ENCODE measurements at places on chromosomes 16 and 17. TPM values are rescaled to one million over a fixed set of nuclear protein-coding genes. Genes with fewer than 3 reads are reported as not detected.

- H3K36me3 ChIP-seq: no peaks in the 10 kb centered on the region
- no peak for DNase-seq
- H3K27ac ChIP-seq: no peak overlapping the region
- H3K27me3 ChIP-seq: no peaks in the 10 kb centered on the region
- no peaks in the 10 kb centered on the region for H3K4me1 ChIP-seq
Measured at GRCh38 chr16:35725949-35726348, 2266.5 kb downstream of the TP53TG3F start.

- peaks cover 2% of the 10 kb centered on the region for H3K4me1 ChIP-seq
- H3K36me3 ChIP-seq: no peaks in the 10 kb centered on the region
- no peak for DNase-seq
- H3K27ac ChIP-seq: peak overlapping the region; percentile 32
- no peak overlapping the region for H3K4me3 ChIP-seq
- H3K27me3 ChIP-seq: no peaks in the 10 kb centered on the region
Measured at GRCh38 chr16:70396246-70396904, 42.5 kb downstream of the ST3GAL2 start.

- H3K4me3 ChIP-seq: no peak overlapping the region
- no peak for DNase-seq
- H3K36me3 ChIP-seq: no peaks in the 10 kb centered on the region
- no peaks in the 10 kb centered on the region for H3K4me1 ChIP-seq
- H3K27ac ChIP-seq: no peak overlapping the region
Measured at GRCh38 chr17:28008513-28008912, 34.0 kb upstream of the NLK start.

Gene FAM171A2
- total RNA-seq: 0.07 TPM

Gene NECAB2
- not detected for total RNA-seq

- H3K36me3 ChIP-seq: no peaks in the 10 kb centered on the region
- peaks cover 8% of the 10 kb centered on the region for H3K27me3 ChIP-seq
- no peak overlapping the region for H3K4me3 ChIP-seq
- H3K4me1 ChIP-seq: peaks cover 4% of the 10 kb centered on the region
Measured at GRCh38 chr17:20035501-20035900, 26.3 kb downstream of the SPECC1 start.

Gene CES1
- 0.42 TPM for total RNA-seq

- no peak for DNase-seq
- no peak overlapping the region for H3K27ac ChIP-seq
- peaks cover 4% of the 10 kb centered on the region for H3K4me1 ChIP-seq
- H3K27me3 ChIP-seq: peaks cover 73% of the 10 kb centered on the region
Measured at GRCh38 chr17:34406226-34406625, 43.2 kb upstream of the CCL1 start.

GRCh38 chr16:17463335-17463734, 7.4 kb downstream of the XYLT1 start:
- no peak for DNase-seq
- peaks cover 59% of the 10 kb centered on the region for H3K4me1 ChIP-seq
- peak overlapping the region; percentile 12 for H3K4me3 ChIP-seq
- no peaks in the 10 kb centered on the region for H3K27me3 ChIP-seq

DNA sequence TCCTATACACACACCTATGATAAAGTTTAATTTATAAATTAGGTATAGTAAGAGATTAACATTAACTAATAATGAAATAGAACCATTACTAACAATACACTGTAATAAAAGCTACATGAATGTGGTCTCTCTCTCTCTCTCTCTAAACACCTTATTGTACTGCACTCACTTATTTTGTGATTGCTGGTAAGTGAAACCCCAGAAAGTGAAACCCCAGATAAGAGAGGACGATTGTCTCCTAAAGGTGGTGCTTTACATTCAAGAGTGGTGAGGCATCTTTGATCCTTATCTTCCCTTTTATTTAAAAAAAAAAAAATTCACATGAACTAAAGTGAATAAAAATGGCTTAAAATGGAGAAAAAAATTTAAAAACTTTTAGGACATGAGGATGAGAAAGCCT, 80.1 kb upstream of the TRAP1 start:
- peak overlapping the region; percentile 80 for H3K27ac ChIP-seq
- H3K4me3 ChIP-seq: peak overlapping the region; percentile 25
- no peaks in the 10 kb centered on the region for H3K27me3 ChIP-seq
- no peak for DNase-seq
- H3K36me3 ChIP-seq: peaks cover 6% of the 10 kb centered on the region
- H3K4me1 ChIP-seq: peaks cover 41% of the 10 kb centered on the region

- no peaks in the 10 kb centered on the region for H3K36me3 ChIP-seq
- peak overlapping the region; percentile 24 for H3K27ac ChIP-seq
- H3K27me3 ChIP-seq: no peaks in the 10 kb centered on the region
Measured at GRCh38 chr17:77173104-77173503, 32.3 kb downstream of the SEC14L1 start.

DNA sequence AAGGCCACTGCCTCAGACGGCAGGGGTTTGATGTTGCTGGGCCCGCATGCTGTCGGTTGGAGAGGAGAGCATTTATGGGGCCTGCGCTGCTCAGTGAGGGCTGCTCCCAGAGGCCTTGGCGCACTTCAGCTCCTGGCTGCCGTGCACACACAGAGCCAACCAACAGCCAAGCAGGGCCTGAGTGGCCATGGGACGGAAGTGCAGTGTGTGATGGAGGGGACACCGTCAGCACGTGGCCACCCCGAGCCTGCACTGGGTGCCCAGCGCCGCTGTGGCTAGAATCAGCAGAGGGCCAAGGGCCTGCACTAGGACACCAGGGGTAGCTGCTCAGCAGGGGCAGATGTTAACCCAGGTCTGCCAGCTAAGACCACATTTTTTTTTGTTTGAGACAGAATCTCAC, 21.8 kb downstream of the KLHL36 start:
- H3K27ac ChIP-seq: no peak overlapping the region
- H3K27me3 ChIP-seq: no peaks in the 10 kb centered on the region
- H3K4me1 ChIP-seq: peaks cover 6% of the 10 kb centered on the region
- no peak for DNase-seq

Gene EVI2A
- total RNA-seq: 34.5 TPM

Gene CIBAR2
- not detected for total RNA-seq

- H3K27ac ChIP-seq: no peak overlapping the region
- peaks cover 2% of the 10 kb centered on the region for H3K4me1 ChIP-seq
- peaks cover 6% of the 10 kb centered on the region for H3K36me3 ChIP-seq
- no peak overlapping the region for H3K4me3 ChIP-seq
- no peak for DNase-seq
- no peaks in the 10 kb centered on the region for H3K27me3 ChIP-seq
Measured at GRCh38 chr17:44677136-44677535, 12.4 kb downstream of the CCDC43 start.

Gene SMTNL2
- not detected for total RNA-seq

DNA sequence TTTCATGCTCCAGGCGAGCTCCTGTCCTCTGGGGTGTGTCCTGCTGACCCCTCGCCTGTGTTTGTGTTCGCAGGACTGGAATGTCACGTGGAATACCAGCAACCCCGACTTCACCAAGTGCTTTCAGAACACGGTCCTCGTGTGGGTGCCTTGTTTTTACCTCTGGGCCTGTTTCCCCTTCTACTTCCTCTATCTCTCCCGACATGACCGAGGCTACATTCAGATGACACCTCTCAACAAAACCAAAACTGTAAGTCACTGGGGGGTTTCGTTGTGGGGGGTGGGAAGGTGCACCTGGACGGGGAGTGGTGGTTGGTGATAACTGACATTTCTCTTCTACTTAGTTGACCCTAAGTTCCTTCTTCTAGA, 58.3 kb downstream of the ABCC1 start:
- H3K36me3 ChIP-seq: peaks cover 2% of the 10 kb centered on the region
- H3K27ac ChIP-seq: peak overlapping the region; percentile 93
- DNase-seq: no peak
- peaks cover 22% of the 10 kb centered on the region for H3K4me1 ChIP-seq
- peak overlapping the region; percentile 82 for H3K4me3 ChIP-seq

DNA sequence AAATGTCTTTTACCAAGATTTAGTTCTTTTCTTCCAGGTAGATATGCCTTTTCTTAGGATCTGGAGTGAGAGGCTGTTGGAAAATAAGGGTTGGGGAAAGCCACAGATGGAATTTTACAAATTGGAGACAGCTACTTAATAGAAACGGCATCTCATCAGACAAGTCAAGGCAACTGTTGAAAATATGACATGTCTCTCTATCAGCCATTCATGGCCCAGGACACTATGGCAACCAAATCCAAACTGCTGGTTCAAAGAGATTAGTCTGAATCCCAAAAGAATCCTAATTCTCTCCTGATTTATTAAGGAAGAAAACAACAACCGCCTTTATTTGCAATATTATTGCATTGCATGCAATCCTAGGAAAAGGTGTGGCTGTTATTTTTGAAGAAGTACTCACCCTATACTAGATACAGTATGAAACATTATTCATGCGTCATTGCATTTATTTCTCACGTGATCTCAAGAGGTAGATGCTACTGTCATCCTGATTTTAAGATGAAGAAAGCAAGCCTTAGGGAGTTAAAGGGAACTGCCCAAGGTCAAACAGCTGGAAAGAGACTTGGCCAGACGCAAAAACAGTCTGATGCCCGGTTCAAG, 12.6 kb upstream of the CEP20 start:
- no peaks in the 10 kb centered on the region for H3K36me3 ChIP-seq
- H3K27ac ChIP-seq: no peak overlapping the region
- no peak overlapping the region for H3K4me3 ChIP-seq
- H3K4me1 ChIP-seq: peaks cover 5% of the 10 kb centered on the region

GRCh38 chr16:25950586-25951281, 259.0 kb downstream of the HS3ST4 start:
- H3K27ac ChIP-seq: no peak overlapping the region
- H3K4me3 ChIP-seq: no peak overlapping the region
- no peaks in the 10 kb centered on the region for H3K27me3 ChIP-seq
- H3K36me3 ChIP-seq: no peaks in the 10 kb centered on the region
- no peaks in the 10 kb centered on the region for H3K4me1 ChIP-seq

DNA sequence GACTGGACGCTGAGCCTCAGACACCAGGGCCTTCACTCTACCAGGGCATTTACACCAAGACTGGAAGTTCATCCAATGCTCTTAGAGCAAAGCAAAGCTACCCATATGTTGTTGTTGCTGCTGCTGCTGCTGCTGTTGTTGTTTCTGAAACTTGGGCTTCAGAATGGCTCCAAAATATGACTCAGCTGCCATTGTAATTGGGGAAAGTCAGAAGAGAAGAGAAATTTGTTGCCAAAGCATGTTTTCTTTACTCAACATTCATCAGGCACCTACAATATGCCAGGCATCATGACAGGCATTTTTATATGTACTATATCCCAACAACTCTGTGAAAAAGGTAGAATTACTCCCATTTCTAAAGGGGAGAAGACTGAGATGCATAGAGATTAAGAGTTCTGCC, 11.9 kb downstream of the KRT32 start:
- DNase-seq: no peak
- no peak overlapping the region for H3K4me3 ChIP-seq
- H3K36me3 ChIP-seq: no peaks in the 10 kb centered on the region
- H3K4me1 ChIP-seq: peaks cover 3% of the 10 kb centered on the region
- no peak overlapping the region for H3K27ac ChIP-seq
- no peaks in the 10 kb centered on the region for H3K27me3 ChIP-seq

DNA sequence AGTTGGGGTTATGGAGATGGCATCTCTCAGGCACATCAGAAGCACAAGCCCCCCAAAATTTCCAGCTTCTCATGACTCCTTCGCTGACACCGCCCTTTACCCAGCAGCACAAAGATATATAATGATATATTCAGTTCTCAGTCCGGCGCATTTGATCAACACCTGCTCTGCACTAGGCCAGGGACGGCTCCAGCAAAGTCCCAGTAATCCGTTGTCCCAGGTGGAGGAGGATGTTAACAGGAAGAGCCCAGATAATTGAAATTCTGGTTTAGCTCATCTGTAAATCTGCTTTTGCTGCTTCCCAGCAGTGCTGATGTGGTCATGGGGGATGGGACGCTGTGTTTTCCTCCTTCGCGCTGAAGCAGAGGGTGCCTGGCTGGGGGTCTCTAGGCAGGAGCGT, 131.5 kb downstream of the OR1D5 start:
- H3K27ac ChIP-seq: no peak overlapping the region
- DNase-seq: no peak

DNA sequence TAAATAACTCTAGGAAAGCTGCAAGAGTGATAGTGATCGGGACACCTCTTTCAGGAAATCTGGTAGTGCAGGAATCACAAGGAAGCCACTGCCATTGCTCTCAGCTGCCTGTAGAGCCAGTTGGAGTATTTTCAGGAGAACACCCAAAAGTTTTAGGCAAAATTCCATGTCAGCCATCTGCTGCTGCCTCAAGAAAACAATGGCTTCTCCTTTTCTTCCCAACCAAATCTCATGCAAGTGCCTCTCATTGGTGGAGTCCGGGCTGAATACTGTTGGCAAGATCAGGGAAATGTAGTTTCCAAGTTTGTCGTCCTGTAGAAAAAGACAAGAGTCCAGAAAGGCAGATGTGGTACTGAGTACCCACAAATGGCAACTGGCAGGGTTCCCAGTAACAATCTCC, 54.9 kb upstream of the TANC2 start:
- DNase-seq: no peak
- no peaks in the 10 kb centered on the region for H3K4me1 ChIP-seq
- no peak overlapping the region for H3K4me3 ChIP-seq
- no peak overlapping the region for H3K27ac ChIP-seq
- H3K27me3 ChIP-seq: peaks cover 32% of the 10 kb centered on the region
- H3K36me3 ChIP-seq: peaks cover 5% of the 10 kb centered on the region

DNA sequence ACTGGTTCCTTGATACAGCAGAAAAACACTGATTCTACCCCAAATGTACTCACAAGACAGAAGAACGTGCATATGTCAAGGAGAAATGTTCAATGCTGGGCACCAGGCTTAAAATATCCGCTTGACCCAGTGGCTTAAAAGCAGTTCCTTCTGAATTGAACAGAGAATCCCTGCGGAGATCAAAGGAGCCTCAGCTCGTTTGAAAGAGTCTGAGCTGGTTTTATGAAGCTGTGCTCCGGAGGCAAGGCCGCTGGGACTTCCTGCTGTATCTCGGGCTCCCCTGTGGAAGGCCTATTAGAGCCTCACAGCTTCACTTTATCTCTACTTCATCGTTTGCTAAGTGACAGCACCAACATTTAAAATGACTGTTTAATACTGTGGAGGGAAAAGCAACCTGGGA, 2.2 kb downstream of the LMF1 start:
- no peaks in the 10 kb centered on the region for H3K27me3 ChIP-seq
- peaks cover 2% of the 10 kb centered on the region for H3K36me3 ChIP-seq
- H3K4me3 ChIP-seq: peak overlapping the region; percentile 74
- DNase-seq: no peak

Gene MMP2
- not detected for total RNA-seq

All from T-helper 17 cell (primary cell).